ENCODE measurements at places on chromosomes 2 and 18.

DNA sequence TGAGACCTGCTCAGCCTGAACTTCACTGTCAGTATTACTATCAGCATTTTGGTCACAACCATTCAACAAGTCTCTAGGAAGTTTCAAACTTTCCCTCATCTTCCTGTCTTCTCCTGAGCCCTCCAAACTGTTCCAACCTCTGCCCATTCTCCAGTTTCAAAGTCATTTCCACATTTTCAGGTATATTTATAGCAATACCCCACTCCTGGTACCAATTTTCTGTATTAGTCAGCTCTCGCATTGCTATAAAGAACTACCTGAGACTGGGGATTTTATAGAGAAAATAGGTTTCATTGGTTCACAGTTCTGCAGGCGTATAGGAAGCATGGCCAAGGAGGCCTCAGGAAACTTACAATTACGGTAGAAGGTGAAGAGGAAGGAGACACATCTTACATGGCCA is 27.3 kb downstream of the KCNF1 start:
- no peak for DNase-seq

DNA sequence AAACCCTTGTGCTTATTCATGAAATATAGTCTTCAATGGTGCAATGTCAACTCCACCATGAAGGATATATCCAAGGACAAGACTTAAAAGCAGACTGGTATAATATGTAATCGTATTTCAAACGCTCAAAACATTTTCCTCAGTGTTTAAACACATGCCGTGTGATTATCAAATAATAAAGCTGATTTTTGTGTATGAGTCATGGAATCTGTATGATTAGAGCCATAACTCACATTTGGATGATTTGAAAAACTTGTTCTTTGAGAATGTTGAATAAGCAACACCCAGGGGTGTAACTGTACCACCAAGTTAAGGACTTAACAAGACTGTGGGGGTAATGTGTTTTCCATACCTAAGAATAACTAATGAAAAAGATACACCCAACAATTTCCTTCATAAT is 215.3 kb downstream of the STK39 start:
- DNase-seq = no peak

DNA sequence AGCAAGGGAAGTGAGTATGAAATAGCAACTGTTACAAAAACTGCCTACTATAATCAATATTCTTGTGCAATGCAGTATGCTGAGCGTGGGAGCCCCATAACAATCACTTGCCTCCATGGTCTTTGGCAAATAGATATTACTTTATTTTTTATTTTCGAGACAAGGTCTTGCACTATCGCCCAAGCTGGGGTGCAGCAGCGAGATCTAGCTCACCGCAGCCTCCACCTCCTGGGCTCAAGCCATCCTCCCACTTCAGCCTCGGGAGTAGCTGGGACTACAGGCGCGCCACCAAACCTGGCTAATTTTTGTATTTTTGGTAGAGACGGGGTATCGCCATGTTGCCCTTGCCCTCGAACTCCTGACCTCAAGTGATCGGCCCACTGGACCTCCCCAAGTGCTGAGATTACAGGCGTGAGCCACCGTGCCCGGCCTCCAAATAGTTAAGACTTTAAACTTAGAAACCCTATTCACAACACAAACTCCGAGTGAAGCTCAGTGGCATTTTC is 1.2 kb upstream of the CCNT2 start:
- peak; percentile 58 for DNase-seq

- no peak for DNase-seq
Observed at GRCh38 chr2:234320066-234320465, 176.8 kb downstream of the ARL4C start.

- DNase-seq = no peak
Observed at GRCh38 chr2:101802329-101802728, 104.8 kb downstream of the MAP4K4 start.

DNA sequence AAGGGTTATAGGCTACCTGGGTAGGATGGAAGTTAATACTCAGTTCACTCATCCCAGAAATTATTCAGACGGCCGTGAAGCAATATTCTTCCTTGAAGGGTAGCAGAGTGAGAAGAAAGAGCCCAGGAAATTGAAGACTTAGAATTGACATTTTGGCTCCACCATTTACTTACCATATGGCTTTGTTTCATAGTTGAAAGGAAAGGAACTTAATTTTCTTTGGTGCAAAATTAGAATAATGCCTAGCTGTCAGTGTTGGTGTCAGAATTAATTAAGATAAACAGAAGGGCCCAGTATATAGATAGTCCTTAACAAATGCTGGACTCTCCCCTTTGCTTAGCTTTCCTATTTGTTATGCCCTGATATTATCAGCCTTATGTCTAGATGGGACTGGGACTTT is 263.2 kb downstream of the KCNJ3 start:
- no peak for DNase-seq

GRCh38 chr2:168545439-168546082 is 89.5 kb downstream of the CERS6 start:
- no peak for DNase-seq

DNA sequence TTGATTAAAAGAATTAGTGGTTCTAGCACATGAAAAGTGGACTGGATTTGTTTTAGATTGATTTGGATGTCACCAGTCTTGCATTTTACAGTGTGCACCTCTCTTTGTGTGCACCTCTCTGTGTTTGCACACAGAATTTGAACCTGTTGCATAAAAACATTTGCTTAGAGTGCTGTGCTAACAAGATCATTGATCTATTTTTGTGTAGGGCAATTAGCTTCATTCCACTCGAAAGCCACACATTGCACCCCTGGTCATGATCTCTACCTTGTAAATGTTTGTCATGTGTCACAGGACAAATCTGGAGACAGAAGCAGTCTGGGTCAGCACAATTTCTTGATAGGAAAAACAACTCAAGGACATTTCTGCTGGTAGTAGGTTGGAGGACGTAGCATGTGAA is 258.7 kb upstream of the LINC00305 start:
- no peak for DNase-seq

- no peak for DNase-seq
Observed at GRCh38 chr18:72991379-72991778, 123.6 kb upstream of the NETO1 start.

- DNase-seq = no peak
Observed at GRCh38 chr2:80167284-80167808, 137.2 kb downstream of the LRRTM1 start.

Data from NB4 (cell line).